ENCODE measurements at places on chromosomes 1 and 21.

DNA sequence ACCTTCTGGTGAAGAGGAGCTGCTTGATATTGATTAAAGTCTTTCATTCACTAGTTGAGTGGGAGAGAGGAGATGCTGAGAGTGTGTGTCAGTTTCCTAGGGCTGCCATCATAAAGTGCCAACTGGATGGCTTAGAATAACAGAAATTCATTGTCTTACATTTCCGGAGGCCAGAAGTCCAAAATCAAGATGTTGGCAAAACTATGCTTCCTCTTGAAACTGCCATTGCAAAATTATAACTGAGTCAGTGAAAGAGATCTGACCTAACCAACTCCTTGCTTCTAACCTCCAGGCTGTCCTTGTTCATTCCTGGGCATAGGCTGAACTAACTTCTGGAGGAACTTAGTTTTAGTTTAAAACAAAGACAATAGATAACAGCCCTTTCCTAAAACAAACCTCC, 47.1 kb downstream of the PTGS2 start:
- no peak for DNase-seq

- no peak for DNase-seq
These were observed 138.6 kb upstream of the EDN2 start for GRCh38 chr1:41622859-41623732.

GRCh38 chr1:228366866-228367741, 39.5 kb downstream of the TRIM11 start:
- DNase-seq = no peak

GRCh38 chr1:98896711-98897445, 107.8 kb downstream of the PLPPR5 start:
- DNase-seq = no peak
